Ecto neural progenitor cell (in vitro differentiated cells): ENCODE measurements at places on chromosomes 12 and 14.

DNA sequence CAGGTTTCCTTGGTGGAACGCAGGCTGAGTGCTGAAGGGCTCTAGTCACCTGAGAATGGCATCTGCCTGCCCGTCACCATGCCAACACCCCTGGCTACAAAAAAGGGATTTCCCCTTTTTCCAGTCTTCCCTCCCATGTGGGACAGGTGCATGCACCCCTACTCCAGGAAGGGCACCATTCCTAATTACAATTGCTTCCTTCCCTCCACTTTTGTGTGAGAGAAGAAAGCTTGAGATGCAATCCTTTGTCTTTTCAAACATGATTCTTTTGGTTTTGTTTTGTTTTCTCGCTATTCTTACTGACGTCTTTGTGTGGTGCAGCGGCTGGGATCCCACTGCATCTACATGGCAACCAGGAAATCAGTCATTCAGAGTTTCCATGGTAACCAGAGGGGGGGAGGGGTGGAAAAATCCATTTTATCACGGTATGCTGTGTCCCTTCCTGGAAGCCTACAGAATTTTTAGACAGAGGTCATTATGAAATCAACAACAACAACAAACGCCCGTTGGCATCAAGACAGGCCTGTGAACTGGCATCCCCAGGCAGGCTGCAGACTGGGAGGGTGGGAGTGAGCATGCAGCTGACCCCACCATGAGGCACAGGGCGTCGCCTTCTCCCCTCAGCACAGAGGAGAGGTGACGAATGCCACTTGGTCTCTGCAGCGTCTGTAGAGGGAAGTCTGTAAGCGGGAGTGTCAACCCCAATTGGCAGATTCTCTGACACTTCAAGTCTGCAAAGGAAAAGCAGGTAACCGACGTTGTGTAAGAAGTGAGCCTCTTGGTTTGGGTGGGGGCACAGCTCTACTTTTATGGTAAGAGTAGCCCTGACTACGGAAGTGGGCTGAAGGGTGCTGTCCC is 13.6 kb upstream of the GNG2 start:
- DNase-seq, result peak; percentile 76

- DNase-seq, result peak; percentile 34
Measured at GRCh38 chr12:130423136-130423535, 85.4 kb downstream of the PIWIL1 start.

DNA sequence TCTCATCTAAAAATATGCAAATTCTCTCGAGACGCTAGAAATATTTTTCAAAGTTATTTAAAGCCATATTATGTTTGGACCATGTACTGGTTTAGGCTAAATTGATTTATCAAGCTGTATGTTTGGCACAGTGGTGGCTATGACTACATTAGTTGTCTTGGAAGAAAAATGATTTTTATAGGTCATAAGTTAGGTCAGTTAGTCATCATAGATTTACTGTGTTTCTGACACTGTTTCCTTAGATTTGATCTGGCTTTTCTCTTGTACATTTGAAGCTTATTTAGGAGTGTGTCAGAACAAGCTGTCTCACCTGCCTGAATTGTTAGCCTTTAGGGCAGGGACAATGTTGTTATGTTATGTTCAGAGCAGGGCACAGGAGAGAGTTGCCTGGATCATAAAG is 161.1 kb upstream of the FBXO33 start:
- no peak for DNase-seq

DNA sequence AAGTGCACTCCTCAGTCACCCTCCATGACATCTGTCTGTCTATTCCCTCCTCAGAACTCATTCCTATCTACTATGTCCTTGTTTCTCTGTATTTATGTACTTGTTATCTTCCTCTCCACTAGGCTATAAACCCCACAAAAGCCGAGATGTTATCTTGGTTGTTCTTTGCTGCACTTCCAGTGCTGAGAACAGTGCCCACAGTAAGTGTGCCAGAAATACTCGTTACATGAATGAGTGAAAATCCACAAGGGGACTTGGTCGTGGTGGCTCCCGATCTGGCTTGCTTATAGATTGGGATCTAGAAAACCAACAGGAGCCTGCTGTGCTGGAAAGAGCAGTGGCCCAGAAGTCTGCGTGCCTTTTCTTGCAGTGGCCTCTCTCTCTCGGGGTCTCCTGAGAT is 111.9 kb upstream of the PRMT8 start:
- DNase-seq, result no peak

DNA sequence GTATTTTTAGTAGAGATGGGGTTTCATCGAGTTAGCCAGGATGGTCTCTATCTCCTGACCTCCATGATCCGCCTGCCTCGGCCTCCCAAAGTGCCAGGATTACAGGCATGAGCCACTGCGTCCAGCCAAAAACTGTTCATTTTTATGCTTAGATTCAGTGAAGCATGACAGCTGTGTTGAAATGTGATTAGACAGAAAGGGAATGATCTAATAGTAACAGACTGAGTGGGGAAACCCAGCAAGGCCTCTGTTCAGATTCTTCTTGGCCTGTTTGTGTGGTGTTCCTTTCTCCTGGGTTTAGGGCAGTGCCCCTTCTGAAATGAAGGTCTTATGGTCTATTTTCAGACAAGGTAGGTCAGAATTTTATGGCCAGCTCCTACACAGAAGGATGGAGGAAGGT is 11.8 kb upstream of the ABCD4 start:
- no peak for DNase-seq

- no peak for DNase-seq
Measured at GRCh38 chr14:30991408-30991807, 34.0 kb upstream of the AP4S1 start.

- DNase-seq, result no peak
Measured at GRCh38 chr14:99769799-99770198, 23.4 kb upstream of the EML1 start.

DNA sequence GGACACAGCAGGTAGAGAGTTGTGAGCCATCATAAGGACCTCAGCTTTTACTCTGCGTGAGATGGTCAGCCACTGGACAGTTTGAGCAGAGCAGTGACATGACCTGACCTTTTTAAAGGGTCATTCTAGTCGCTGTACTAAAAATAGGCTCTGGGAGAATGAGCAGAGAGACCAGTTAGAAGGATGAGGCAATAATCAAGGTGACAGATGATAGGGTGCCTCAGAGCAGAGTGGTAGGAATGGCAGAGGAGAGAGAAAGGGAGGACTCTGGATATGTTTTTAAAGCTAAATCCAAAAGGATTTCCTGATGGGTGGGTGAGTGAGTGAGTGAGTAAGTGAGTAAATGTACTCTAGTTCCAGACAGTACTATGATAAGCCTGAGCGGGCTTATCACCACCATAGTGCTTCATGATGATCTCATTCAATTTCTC is 83.6 kb upstream of the ARHGAP5 start:
- no peak for DNase-seq

- no peak for DNase-seq
Measured at GRCh38 chr12:75581515-75581914, 70.1 kb upstream of the KRR1 start.

DNA sequence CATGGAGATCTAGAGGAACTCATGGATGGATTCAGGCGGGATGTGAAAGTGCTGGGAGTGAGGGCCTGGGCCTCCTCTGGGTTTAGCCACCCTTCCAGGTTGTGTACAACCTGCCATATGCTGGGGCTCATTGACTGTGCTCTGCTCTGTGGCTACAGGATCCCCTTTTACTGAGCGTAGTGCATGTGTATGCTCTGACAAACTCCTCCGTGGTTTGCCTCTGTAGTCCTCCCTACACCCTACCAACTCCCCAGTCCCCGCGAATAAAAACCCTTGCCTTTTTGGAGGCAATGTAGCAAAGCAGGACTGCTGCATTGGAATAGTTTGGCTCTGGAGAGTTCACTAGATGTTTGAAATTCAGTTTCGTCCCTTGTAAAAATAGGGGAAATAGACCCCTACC is 17.4 kb downstream of the JDP2 start:
- DNase-seq, result no peak

- DNase-seq, result no peak
Measured at GRCh38 chr12:56935752-56936151, 1.5 kb upstream of the SDR9C7 start.
